Esophagus squamous epithelium (tissue), 5 donors: ENCODE measurements at places on chromosomes 2 and 18. TPM values are rescaled to one million over a fixed set of nuclear protein-coding genes. Genes with fewer than 3 reads are reported as not detected.

Gene CPO
- not detected for total RNA-seq

Gene RASGRP3
- total RNA-seq: 0.53 TPM

Gene SIX3
- total RNA-seq: not detected

Gene ACSL3
- total RNA-seq: 82.0 TPM

Gene ASIC4
- not detected for total RNA-seq

Gene HMSD
- total RNA-seq: not detected

Gene TANK
- total RNA-seq: 52.9 TPM

Gene RGPD5
- 3.3 TPM for total RNA-seq

Gene CIB4
- total RNA-seq: not detected

Gene CNDP1
- not detected for total RNA-seq

Gene CNTNAP5
- not detected for total RNA-seq

GRCh38 chr2:133484784-133485183 lies 83.5 kb downstream of the NCKAP5 start:
- H3K36me3 ChIP-seq: no peaks in the 10 kb centered on the region
- H3K4me1 ChIP-seq: no peaks in the 10 kb centered on the region
- DNase-seq: no peak
- no peak overlapping the region for H3K4me3 ChIP-seq
- no peaks in the 10 kb centered on the region for H3K27me3 ChIP-seq
- H3K27ac ChIP-seq: no peak overlapping the region

- DNase-seq: no peak
- no peaks in the 10 kb centered on the region for H3K36me3 ChIP-seq
- no peaks in the 10 kb centered on the region for H3K4me1 ChIP-seq
- no peak overlapping the region for H3K4me3 ChIP-seq
These were observed 1330.0 kb upstream of the CELF4 start for GRCh38 chr18:38895560-38895959.

- no peaks in the 10 kb centered on the region for H3K27me3 ChIP-seq
- H3K36me3 ChIP-seq: no peaks in the 10 kb centered on the region
- no peak overlapping the region for H3K4me3 ChIP-seq
- DNase-seq: no peak
- no peak overlapping the region for H3K27ac ChIP-seq
These were observed 20.4 kb downstream of the HS6ST1 start for GRCh38 chr2:128298286-128298685.

DNA sequence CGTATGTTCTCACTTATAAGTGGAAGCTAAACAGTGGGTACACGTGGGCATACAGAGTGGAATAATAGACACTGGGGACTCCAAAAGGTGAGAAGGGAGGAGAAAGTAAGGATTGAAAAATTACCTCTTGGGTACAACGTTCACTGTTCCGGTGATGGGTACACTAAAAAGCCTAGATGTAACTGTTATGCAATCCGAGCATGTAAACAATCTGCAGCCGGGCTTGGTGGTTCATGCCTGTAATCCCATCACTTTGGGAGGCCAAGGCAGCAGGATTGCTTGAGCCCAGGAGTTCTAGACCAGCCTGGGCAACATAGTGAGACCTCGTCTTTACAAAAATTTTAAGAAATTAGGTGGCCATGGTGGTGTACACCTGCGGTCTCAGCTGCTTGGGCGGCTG lies 33.1 kb upstream of the TTR start:
- no peak overlapping the region for H3K4me3 ChIP-seq
- DNase-seq: no peak
- no peaks in the 10 kb centered on the region for H3K27me3 ChIP-seq
- no peaks in the 10 kb centered on the region for H3K36me3 ChIP-seq
- no peaks in the 10 kb centered on the region for H3K4me1 ChIP-seq
- H3K27ac ChIP-seq: no peak overlapping the region

DNA sequence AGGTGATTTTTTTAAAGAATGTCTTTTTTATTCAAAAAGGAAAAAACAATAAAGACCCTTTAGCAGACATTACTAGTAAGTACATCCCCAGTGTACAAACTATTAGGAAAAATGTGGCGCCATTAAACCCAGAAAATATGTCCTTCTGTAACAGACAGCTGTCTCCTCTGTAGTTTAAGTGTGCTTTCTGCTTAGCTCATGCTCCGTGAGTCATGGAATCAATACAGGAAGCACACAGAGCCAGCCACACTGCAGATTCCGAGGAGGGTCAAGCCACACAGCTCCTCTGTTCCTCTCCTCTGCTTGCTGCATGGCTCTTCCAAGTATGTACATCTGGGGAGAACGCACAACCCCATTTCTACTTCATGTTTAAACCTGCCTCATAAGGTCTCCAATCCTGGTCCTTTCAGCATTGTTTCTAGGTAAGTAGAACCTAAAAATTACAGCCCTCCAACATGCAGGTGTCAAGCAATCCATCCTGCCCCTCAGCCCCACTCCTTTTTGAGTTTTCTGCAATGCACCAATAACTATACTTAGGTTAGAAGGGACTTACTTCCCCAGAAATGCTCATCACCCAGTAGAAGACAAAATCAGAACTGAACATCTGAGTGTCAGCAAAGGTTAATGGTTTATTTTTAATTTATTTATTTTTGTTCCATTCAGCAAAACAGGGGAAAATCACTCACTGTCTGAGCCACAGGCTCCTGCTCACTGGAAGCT lies 37.5 kb downstream of the ACVR1 start:
- peaks cover 19% of the 10 kb centered on the region for H3K4me1 ChIP-seq
- DNase-seq: no peak
- no peaks in the 10 kb centered on the region for H3K36me3 ChIP-seq

DNA sequence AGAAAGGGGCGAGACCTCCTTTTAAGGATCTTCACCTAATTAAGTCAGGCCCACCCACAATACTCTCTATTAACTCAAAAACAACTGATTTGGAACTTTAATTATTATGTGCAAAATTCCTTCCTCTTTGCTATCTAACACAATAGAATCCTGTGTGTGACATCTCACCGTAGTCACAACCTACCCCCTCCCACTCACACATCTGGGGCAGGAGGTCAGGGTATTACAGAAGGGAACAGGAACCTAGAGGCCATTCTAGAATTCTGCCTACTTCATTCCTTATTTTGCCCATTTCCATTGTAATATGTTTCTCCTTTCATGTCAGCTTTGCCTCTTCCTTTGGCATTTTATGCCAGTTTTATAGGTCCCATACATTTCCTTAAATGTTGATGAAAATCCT lies 829.3 kb upstream of the ID2 start:
- H3K27ac ChIP-seq: no peak overlapping the region
- DNase-seq: no peak
- no peak overlapping the region for H3K4me3 ChIP-seq
- H3K36me3 ChIP-seq: no peaks in the 10 kb centered on the region
- H3K27me3 ChIP-seq: no peaks in the 10 kb centered on the region
- H3K4me1 ChIP-seq: no peaks in the 10 kb centered on the region

DNA sequence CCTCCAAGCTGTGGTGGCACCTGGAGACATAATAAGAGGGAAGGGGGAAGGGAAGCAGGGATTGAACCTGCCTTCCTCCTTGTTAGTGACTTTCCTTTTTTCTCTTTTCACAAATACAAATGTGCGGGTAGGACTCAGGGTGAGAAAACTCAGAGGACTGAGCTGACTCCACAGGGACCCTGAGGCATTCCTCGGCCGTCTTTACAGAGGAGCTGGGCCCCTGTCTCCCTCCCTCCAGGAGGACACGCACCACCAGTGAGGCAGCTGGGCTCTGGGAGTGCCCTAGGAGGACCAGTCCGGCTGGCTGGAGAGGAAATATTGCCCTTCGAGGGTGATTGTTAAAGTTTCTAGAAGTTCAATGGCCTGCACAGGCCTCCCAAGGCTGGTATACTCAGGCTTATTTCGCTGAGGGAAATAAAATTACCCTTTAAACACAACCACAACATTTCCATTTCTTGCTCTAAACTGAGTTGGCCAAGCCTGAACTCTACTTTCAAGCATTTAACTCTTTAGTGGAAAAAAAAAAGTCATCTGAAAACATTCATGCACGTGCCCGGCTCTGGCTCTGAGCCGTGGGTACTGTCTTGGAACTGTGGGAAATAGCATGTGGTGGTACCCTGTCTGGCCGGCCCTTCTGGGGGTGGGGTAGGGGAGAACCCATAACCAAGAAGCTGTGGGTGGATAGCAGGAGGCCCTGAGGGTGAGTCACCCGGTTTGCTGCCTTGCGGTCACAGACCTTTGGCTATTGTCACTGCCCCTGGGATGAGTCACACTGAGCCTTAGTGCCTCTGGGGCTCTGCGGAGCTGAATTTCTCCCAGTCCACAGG lies 116.0 kb downstream of the COPS8 start:
- no peaks in the 10 kb centered on the region for H3K4me1 ChIP-seq
- no peak for DNase-seq
- H3K27ac ChIP-seq: peak overlapping the region; percentile 49
- peaks cover 15% of the 10 kb centered on the region for H3K27me3 ChIP-seq
- H3K36me3 ChIP-seq: no peaks in the 10 kb centered on the region

DNA sequence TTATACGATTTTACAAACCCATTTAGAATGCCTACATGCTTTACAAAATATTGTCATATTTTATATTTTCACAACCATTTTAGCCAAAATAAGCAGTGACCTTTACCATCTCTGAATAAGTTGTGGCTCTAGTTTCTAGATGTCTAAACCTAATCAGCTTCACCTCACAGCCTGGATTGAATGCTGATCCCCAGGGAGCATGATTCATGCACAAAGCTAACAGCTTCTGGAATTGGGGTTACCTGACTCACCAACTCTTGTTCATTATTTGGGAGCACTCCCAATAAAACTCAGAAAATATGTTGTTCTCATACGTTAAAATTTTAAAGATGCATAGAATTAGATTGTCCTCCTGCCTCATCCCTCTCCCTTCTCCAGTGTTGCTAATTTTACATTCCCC lies 611.7 kb upstream of the NETO1 start:
- H3K4me3 ChIP-seq: no peak overlapping the region
- no peaks in the 10 kb centered on the region for H3K36me3 ChIP-seq
- H3K27me3 ChIP-seq: no peaks in the 10 kb centered on the region
- no peak for DNase-seq

DNA sequence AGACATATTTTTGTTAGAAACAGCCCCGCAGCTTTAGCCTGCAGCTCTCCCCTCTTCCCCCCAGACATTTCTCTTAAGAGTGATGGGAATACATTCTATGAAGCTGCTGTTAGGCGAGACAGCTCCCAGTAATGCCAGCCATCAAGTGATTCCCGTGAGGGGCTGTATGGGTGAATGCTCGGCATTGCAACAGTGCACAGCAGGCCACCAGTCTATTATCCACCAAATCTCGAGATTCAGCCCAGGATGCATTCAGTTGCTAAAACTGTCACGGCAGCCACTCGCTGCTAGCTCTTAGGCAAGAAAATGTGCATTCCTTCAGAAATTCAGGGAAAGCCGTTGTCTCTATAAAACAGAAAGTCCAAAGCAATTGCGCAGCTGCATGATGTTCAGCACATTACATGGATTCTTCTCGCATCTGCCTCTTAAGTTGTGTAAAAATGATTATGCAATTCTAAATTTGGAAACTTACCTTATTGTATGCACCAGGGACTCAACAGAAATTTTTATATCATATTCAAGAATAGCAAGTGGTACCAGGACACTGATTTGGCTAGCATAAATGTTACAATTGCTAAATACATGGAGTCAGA lies 211.3 kb upstream of the ARL4C start:
- H3K27me3 ChIP-seq: no peaks in the 10 kb centered on the region
- H3K4me3 ChIP-seq: no peak overlapping the region
- no peak for DNase-seq
- no peak overlapping the region for H3K27ac ChIP-seq
- H3K36me3 ChIP-seq: no peaks in the 10 kb centered on the region

DNA sequence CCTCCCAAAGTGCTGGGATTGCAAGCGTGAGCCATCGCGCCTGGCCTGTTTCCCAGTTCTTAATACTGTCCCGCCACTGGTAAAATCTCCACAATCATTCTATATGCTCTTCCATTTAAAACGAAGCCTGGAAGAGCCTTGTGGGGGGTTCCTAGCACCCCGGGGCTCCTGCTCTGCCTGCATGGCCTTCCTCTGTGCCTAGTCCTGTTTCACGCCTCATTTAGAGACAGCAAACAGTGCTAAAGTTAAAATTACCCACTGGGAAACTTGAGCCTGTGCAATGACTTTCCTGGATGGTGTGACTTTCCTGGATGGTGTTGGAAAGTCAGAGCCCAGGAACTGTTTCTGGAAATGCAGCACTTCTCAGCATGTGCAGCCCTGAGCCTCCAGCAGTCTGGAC lies 55.0 kb downstream of the INPP5D start:
- H3K4me3 ChIP-seq: no peak overlapping the region
- no peak overlapping the region for H3K27ac ChIP-seq
- H3K4me1 ChIP-seq: no peaks in the 10 kb centered on the region
- H3K27me3 ChIP-seq: no peaks in the 10 kb centered on the region
- H3K36me3 ChIP-seq: no peaks in the 10 kb centered on the region

DNA sequence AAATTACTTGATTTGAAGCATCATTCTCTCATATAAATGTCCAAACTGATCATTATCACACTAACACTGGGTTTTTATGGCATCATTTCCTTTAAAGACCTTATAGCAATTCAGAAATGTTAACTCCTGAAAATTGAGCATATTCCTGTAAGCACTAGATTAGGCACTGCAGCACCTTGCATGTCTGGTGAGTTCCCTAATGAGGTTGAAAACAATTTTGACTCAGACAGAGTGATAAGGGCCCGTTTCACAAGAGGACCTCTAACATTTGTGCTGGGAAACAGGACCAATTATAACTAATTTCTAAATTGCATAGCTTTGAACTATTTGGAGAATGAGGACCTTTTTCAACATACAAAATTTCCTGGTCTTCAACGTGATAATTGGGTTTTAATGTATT lies 69.9 kb downstream of the OSBPL6 start:
- H3K36me3 ChIP-seq: no peaks in the 10 kb centered on the region
- DNase-seq: no peak
- H3K27ac ChIP-seq: no peak overlapping the region
- no peak overlapping the region for H3K4me3 ChIP-seq
- H3K27me3 ChIP-seq: no peaks in the 10 kb centered on the region

DNA sequence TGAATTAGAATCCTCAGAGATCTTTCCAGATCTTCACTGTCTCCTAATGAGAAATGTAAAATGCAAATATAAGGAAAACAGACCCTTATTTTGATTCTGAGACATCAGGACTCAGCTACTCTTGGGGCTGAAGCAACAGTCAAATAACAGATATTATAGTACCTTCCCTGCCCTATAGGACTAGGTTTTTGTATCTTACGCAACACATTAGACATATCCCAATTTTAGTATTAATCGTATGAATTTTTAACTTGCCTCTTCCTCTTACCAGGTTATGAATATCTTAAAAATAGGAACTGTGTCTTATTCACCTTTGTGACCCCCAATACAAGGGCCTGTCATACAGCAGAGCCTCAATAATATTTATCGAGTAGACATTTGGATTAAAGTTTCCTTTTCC lies 12.0 kb upstream of the SLC25A52 start:
- no peaks in the 10 kb centered on the region for H3K27me3 ChIP-seq
- H3K4me3 ChIP-seq: no peak overlapping the region
- H3K27ac ChIP-seq: no peak overlapping the region
- H3K4me1 ChIP-seq: no peaks in the 10 kb centered on the region

DNA sequence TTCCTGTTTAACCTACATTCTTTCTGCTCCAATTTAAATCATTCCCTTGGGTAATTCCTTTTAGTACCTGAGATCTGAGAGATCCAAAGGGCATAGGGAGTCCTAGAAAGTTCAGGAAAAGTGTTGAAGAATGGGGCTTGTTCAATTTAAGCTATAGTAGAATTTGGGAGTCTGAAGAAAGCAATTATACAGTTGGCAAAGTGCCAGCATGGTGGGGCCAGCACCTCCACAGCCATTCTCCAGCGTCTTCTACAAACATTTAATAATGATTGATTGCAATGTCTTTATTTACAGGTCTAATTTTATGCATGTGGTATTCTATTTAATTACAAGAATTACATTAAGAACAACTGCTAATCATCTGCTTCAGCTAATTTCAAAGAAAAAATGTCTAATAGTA lies 957.7 kb upstream of the GYPC start:
- no peaks in the 10 kb centered on the region for H3K27me3 ChIP-seq
- no peak overlapping the region for H3K4me3 ChIP-seq
- DNase-seq: no peak
- H3K27ac ChIP-seq: no peak overlapping the region
